Stimulated activated CD4-positive, alpha-beta T cell treated with anti-CD3 and anti-CD28 coated beads, Interleukin-1b, Interleukin-23, amount 100 ng/mL, for 24 hours (primary cell): ENCODE measurements at places on chromosomes 16 and 17.
A peak's percentile ranks its signal among the peaks of the same experiment; 100 is the strongest.

DNA sequence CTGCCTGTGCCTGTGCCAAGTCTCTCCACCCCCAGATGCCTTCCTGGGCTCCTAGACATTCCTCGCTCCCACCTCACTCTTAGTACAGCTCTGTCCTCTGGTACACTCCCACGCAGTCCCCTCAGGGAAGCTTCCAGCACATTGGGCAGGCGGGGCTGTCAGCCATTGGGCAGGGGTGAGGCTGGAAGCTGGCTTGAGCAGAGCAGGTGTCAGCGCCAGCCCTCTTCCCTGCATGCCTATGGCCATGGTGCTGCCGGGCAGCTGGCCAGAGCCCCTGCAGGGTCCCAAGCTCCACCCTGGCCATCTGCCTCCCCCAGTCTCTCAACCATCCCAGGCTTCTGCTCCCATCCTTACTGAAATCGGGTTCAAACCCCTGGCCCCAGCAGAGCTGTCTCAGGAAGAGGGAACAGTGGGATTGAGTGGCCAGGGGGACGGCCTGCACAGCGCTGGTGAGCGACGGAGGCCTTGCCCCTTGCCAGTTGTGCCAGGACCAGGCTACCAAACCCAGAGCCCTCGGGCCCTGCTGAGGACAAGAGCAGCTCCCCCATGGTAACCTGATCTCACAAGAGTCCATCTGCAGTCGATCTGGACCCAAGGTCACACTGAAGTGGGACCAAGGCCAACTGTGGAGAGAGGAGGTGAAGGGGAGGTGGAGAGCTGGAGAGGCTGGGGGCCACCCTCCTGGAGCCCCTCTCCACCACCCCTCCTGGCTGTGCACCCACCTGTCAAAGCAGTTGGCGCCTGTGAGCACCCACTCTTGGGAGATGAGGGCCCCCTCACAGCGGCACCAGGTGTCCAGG lies 2.4 kb upstream of the B9D1 start:
- DNase-seq, result no peak

DNA sequence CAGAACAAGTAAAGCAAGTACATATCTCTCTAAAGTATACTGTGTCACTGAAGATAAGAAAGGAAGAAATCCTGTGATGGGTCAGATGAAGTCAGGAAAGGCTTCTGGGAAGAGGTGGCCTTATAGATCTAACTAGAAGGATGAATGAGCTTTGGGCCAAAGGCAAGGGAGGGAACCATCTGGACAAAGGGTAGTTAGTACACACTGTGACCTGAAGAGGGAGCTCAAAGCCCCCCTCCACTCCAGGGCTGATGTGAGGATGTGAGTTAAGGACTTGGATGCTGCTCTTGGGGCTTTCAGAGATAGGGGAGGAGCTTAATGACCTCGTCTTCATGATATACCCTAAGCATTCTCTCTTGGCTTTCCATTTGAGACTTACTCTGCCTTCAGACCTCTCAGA lies 185.3 kb upstream of the CACNG3 start:
- DNase-seq, result no peak

DNA sequence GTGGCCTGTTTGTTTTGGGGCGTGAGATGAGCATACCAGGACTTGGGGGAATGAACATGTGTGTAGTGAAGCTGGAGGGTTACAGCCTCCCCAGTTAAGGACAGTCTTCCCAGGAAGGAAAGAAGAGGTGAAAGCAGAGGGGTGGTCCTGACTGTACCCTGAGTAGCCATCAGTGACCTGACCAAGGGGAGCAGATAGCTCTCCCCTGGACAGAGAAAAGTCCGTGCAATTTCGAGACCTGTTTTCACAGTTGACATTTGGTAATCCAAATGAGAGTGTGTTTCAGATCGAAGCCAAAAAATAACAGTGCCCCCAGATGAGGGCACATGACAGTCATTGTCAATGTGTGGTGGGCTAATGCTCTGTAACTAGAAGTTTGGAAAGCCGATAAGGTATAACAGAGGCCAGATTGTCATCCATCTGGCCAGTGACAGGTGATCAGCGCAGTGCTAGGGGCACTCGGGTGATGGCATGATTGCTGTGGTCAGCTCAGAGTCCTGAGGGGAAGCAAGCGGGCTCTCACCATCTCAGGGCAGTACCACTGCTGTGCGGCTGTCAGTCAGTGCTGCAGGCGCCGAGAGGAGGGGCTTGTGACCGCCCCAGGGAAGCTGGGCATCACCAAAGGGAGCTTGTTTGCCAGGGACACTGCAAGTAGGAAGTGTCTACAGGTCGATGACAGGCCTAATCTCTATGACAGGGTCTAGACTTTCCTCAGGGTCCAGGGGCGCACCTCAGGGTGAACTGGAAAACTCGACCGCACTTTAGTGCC lies 1.1 kb upstream of the NME2 start:
- no peak for DNase-seq

- no peak for DNase-seq
These were observed 26.7 kb downstream of the WNT9B start for GRCh38 chr17:46878055-46878454.

- DNase-seq, result peak; percentile 79
These were observed 28.2 kb downstream of the ACTG1 start for GRCh38 chr17:81484195-81484979.

DNA sequence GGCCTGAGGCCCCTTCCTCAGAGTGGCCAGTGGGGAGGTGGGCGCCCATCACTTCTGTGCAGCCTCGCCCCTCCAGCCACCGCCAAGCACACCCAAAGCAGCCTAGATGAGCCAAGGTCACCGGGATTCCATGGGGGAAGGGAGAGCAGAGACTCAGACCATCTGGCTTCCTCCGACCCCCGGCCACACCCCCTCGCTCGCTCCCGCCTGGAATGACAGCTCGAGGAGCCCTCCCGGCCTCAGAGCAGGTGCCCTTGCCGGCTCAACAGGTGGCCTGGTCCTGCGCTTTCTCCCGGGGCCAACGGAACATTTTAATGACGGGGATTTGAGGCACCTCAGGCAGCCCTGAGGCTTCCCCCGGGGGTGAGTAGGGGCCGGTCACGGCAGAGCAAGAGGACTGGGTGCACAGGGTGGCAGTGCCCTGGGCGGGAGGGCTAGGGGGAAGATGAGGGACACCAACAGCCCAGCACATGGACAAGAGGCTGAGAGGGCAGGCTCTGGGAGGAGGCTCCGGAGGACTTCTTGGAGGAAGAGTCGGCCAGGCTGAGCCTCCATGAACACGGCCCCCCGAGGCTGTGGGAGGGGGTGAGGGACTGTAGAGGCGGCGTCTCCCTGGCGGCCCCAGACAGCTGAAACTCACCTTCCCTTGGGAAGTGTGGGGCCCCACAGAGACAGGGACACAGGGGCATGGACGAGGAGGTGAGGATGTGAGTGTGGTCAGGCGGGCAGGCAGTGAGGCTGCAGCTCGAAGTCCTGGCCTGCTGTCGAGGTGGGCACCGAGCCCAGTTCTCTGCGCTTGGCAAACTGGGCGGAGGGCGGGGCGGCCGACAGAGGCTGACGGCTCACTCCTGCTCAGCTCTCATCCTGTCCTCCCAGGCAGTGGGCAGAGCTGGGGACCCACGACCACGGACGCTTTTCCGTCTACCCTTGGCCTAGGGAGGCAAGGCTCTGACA lies 12.5 kb upstream of the C1QTNF8 start:
- DNase-seq, result no peak

DNA sequence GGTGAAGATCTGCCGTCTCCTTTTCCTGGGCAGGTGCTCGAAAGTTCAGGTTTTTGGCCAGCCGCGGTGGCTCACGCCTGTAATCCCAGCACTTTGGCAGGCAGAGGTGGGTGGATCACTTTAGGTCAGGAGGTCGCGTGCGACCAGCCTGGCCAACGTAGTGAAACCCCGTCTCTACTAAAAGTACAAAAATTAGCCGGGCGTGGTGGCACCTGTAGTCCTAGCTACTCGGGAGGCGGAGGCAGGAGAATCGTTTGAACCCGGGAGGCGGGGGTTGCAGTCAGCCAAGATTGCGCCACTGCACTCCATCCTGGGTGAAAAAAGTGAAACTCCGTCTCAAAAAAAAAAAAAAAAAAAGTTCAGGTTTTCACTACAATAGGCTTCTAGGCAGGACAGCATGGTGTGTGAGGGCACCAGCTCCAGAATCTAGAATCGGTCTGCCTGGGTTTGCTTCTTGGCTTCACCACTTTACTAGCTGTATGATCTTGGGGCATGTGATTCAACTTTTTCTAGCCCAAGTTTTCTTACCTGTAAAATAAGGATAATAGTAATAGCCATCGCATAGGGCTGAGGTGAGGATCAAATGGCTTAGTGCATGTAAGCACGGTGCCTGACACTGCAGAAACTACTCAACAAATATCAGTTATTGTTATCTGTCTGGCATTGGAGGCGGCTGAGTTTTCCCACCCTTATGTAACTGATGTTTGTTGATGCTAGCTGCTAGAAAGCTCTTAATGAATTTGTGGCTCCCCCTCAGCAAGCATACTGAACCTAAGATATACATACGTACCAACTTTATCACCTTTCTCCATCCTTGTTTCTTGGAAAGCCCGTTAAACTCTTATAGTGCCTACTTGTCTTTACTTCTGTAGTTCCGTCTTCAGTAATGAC lies 1.3 kb downstream of the PSMD12 start:
- DNase-seq, result no peak

- no peak for DNase-seq
These were observed 29.8 kb upstream of the SALL1 start for GRCh38 chr16:51180719-51181502.

DNA sequence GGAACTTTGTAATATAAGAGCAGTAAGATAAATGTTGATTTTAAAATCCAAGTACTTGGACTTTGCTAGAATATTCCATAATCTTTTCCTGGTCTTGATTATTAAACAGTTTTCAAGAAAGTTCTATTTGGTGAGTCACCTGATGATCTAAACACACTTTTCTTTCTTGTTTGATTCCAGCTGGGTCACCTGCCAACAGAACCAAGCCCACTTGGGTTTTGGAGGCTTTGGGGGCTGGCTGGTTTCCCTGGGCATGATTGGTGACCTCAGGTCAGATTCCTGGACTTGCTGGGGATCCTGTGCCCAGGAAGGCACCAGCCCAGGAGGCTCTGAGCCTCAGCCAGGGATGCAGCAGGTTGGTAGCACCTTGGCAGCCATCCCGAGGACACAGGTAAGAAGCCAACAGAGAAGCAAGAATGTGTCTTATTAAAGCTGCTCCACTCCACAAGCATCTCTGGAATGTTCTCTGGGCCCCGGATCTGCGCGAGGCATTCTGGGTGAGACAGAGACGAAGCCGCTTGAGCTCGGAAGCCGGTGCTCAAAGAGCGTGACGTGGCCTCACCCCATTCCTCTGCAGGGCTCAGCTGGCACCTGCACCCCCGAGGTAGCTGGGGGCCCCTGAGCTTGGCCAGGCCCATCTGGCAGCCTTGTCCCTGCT lies 3.1 kb upstream of the TEX19 start:
- DNase-seq, result no peak

GRCh38 chr17:44919885-44920564 lies 4.7 kb upstream of the GFAP start:
- no peak for DNase-seq

- no peak for DNase-seq
These were observed 103.3 kb downstream of the GNAO1 start for GRCh38 chr16:56294579-56294978.

GRCh38 chr16:20099375-20099774 lies 25.7 kb upstream of the GPR139 start:
- no peak for DNase-seq

DNA sequence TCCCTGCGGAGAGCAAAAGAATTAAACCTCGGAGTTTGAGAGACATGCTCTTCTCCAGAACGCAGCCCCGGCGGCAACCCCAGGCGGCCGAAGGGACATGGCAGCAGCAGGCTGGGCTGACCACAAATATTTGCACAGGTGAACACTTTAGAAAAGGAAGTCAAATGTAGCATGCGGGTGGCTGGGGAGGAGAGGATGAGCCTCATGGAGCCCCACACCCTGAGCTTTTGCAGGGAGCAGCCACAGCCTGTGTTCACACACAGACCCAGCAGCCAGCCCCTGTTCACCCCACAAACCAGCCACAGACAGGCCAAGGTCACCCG lies 17.8 kb downstream of the HS3ST6 start:
- DNase-seq, result no peak

- DNase-seq, result no peak
These were observed 5.9 kb downstream of the ZNF207 start for GRCh38 chr17:32355649-32356377.

DNA sequence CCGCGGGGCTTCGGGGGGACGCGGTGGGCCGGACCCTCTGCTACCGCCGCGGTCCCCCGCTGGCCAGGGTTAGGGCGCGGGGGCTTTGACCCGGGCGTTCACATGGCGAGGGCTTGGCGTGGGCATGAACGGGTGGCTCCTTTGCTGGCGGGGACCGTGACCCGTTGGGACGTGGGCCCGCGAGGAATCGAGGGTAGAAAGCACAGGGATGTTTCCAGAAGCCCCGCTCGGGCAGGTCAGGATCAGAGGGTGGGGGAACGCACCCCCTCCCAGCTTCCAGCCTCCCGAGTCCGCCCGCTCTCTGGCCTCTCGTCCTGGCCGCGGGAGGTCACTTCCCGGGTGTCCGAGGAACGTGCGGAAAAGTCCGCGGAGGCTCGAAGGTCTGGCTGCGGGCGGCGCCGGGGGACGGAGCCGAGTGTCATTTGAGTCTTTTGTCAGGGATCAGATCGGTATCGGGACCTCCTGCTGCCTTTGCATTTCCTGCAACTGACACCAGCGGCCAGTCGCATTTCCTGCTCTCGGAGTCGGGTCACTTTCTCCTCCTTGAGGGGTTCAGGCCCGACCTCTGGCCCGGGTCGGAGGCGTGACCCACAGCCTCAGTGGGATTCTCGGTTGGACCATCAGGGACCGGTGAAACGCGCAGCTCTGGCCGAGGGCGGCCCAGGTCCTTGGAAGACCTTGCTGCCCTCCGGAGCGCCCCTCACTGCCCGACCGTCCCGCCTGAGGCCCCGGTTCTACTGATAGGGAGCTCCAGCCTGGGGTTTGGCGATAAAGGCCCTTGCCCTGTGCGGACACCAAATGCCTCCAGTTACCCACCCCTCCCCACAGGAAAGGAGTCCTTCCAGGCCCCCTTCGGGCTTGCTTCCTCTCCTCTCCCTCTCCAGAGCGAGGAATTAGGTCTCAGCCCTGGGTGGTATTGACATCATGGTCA lies 702 bp upstream of the WNT3 start:
- DNase-seq, result no peak

DNA sequence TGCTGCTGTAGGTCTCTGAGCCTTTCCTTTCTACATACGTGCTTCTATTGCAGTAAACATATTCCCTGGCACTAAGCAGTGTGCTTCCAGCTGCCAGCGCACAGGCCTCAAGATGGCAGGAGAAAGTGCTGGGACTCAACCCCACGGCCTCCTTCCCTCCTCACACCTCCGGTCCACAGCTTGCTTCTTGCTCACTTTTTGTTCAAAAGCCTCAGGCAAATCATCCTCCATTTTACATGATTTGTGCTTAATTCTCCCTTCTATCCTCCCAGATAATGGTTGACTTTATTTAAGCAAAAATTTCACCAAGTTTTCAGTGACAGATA lies 5.4 kb downstream of the CDK5R1 start:
- DNase-seq, result no peak
